Stimulated activated CD4-positive, alpha-beta T cell treated with anti-CD3 and anti-CD28 coated beads, Interleukin-2, amount 100 ng/mL, for 4 hours (primary cell): ENCODE measurements at places on chromosomes 6 and 20.
A peak's percentile ranks its signal among the peaks of the same experiment; 100 is the strongest.

- no peak for DNase-seq
Measured at GRCh38 chr6:3226481-3227362, 731 bp downstream of the TUBB2B start.

DNA sequence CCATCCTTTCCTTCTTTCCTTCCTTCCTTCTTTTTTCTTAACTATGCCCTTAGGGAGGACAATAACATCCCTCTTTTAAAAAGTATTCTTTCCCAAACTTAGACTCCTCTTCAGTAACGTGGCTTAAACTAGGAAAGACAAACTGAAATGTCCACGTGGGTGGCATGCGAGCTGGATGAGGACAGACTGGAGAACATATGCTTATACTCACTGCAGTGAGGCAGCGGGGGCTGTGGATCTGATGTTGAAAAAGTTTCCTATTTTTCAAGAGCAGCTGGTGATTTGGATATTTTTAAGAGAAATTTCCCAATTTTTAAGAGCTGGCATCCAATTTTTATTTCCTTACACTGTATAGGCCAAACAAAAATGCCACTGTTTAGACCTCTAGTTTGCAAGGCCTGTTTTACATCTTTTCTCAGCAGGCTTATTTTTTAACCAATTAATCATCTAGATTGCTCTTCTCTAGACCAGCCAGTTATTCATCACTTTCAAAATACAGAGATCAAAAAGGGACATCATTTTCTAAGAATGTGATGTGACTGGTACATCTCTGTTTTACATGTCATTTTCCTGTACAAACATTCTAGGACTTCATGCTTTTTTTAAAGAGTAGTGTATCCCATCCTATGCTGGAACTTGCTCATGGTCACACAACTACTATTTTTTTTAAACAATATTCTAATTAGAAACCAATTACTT is 226.5 kb downstream of the BTBD9 start:
- DNase-seq: no peak

GRCh38 chr6:20211037-20211940 is 980 bp downstream of the MBOAT1 start:
- no peak for DNase-seq

DNA sequence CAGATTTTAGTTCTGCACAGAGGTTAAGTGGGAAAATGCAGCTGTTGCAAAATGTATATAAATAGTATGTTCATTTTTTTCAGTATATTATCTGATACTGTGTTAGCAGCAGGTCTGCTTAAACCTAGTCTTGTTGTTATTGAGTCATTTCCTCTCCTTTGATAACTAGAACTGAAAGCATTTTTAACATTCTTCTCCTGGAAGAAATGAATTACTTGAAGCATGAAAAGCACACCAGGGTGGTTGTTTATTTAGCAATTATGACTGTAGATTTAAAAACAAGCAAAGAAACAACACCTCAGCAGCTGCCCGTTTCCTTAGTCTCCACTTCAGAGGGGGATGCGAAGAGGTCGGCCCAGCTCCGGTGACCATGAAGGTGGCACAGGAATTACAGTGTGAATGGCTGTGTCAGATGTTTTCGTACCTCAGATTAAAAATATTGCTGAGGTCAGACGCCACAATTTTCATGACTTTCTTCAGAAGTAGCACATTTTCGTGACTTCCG is 53.5 kb downstream of the GOPC start:
- DNase-seq: no peak

DNA sequence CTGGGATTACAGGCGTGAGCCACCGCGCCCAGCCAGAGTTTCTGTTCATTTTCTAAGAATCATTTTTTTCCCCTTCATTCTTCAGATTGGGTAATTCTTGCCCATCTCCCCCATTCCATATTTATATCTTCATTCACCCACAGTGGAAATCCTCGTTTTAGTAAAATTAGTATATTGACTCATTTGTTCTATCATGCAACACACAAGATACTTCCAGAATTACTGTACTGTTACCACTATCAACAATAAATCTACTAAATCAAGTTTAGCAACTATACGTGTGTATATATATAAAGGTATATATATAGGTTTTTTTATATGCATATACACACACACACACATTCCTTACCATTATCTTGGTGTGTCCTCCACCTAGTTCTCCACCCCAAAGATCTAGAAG is 41.2 kb upstream of the KCNG1 start:
- no peak for DNase-seq

DNA sequence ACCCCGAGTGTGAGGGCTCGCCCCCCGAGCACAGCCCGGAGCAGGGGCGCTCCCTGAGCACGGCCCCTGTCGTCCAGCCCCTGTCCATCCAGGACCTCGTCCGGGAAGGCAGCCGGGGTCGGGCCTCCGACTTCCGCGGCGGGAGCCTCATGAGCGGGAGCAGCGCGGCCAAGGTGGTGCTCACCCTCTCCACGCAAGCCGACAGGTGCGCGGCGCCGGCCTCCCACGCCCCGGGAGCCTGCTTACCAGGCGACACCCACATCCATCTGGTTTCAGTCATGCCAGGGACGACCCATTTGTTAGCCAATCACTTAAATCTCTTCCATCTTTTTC is 73.5 kb upstream of the PBOV1 start:
- no peak for DNase-seq

GRCh38 chr6:16238963-16239797 is 793 bp downstream of the GMPR start:
- no peak for DNase-seq

DNA sequence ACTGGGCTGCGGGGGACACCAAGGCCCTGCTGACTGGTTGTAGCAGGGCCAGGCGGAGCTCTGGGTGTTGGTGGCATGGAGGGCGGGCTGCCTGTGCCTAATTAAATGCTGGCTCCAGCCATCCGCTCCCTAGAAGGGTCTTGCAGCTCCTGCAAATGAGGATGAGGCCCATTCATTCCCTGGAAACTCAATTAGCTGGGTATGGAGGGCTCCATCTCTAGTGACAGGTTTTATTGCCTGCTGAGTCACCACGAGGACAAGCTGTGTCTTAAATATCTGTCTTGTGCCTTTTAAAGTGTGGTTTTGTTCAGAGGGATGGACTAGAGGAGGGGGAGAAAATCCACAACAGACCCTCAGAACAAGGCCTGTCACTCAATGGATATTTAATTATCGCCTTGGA is 60.9 kb downstream of the SULF2 start:
- no peak for DNase-seq

GRCh38 chr6:21284166-21284565 is 309.4 kb upstream of the SOX4 start:
- no peak for DNase-seq

- DNase-seq: no peak
Measured at GRCh38 chr6:11868392-11868791, 89.8 kb upstream of the ADTRP start.

- DNase-seq: no peak
Measured at GRCh38 chr6:117008618-117009017, 131.6 kb downstream of the RFX6 start.

DNA sequence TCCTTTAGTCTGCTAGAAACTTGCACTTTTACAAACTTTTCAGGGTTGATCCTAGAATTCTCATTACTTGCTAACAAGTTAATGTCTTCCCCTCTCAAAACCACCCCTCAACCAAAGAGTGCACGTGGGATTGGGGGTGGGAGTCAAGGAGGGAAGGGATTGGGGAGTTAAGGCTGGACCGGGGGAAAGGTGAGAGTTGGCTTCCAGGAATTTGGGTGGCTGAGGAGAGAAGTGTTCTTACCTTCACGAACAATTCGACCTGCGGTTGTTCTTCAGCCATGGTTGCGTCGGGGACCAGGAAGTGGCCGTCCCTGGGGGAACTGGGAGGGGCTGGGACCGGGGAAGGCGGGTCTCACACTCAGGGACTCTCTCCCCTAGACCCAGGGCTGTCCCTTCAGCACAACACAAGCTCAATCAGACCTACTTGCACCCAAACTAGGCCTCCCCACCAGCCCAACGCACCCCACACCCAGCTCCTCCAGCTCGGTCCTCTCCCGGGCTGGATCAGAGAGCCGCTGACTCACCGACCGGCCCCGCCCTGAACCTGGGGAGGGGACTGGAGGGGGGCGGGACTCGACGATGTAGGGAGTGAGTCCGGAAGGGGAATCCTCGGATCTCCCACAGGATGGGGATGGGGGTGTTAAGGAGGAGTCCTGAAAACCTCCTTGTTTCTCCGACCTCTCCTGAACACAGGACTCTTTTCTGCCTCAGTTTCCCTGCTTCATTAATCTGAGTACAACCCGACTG is at the start of gene CLIC1:
Gene CLIC1 (minus strand): TSS at position 510 of the 747 bp plus-strand sequence. CDS start 230 bp downstream, at position 280.
- DNase-seq: peak; percentile 76

DNA sequence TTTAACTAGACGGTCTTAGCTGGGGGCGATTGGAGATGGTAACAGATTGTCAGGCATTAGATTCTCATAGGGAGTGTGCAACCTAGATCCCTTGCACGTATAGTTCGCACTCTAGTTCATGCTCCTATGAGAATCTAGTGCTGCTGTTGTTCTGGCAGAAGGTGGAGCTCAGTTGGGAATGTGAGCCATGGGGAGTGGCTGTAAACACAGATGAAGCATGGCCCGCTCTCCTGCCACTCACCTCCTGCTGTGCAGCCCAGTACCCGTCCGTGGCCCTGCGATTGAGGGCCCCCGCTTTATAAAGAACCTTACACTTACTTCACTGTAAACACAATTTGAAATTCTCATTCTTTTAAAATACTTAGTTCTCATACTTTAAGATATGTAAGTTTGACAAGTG is 339.4 kb downstream of the CDH26 start:
- no peak for DNase-seq

DNA sequence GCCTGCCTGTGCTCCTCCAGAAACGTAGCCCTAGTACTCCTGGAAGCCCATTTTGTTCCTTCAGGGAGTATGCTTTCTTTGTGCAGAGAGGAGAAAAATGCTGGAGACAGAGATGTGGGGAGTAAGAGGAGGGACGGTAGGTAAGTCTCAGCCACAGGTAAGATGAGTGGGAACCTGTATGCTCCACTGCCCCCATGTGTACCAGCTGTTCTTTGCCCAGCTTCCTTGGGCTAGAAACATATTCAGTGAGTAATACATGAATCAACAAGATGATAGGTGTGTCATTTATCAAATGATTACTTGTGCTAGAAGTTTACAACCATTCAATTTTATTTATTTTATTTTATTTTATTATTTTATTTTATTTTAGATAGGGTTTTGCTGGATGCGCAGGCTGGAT is 13.6 kb upstream of the CEP85L start:
- no peak for DNase-seq

DNA sequence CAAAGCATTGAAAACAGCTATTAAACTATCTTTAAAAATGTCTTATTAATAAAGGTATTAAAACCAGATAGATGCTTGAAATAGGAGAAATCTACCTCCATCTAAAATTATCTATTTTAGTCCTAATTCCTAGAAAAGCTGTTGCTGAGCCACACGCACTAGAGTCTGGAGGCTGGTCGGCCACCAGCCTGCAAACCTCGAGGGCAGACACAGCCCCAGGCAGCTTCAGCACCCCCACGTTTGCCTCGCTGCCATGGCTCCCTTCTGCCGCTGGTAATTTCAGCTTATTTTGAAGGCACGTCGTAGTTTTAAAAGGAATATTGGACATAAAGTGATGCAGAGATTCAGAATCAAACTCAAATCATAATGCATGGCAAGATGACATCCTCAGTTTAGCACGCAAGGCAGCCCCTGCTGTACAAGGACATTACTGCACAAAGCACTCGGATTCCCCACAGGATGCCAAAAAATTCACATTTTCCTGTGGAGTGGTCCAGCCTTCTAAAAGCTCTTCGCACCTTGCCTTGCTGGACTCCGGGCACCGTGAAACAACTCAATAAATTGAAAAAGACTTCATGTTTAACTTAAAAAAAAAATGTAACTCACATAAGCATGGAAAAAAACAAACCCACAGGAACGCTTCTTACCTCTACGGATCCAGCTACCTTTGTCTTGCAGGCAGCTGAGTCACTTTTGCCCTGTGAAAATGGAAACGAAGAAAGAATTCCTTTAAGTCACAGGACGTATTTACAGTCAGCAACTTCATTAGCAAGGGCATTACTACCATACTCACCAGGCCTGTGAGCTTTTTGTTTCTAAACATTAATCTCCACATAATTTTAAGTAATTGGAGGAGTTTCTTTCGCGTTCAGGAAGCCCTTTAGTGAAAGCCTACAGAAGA is 143.4 kb upstream of the RPS6KA2 start:
- DNase-seq: no peak

DNA sequence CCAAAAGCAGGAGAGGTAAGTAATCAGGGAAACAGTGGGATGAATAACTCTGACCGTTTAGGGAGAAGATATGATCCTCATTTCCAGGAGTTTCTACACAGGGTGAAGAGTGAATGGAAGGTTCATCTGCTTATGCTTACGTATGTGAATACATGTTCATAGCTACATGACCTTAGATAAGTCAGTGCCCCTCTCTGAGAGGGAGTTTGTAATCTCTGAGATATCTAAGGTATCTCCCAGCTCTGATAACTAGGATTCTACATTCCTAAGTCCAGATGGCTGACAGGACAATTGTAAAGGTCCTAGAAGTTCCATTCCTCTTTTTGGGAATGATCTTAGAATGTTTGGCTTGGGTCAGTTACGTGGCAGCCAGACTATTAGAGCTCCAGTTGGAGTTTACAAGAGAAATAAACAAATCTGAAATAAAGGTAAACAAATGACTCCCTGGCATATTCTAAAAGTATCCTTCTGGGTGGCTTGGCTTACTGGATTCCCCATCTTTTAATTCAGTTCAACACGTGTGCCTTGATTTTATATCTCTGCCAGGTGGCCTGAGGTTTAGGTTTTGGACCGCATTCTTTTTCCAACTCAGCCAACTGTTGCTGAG is 15.8 kb downstream of the PROCR start:
- no peak for DNase-seq

GRCh38 chr6:117483004-117483644 is 650 bp downstream of the DCBLD1 start:
- DNase-seq: no peak

- no peak for DNase-seq
Measured at GRCh38 chr6:137391061-137391814, 103.0 kb downstream of the OLIG3 start.

GRCh38 chr6:41976794-41977484 is 35.3 kb upstream of the CCND3 start:
- DNase-seq: peak; percentile 30

GRCh38 chr20:63765902-63766301 is 26.3 kb downstream of the SLC2A4RG start:
- DNase-seq: no peak

DNA sequence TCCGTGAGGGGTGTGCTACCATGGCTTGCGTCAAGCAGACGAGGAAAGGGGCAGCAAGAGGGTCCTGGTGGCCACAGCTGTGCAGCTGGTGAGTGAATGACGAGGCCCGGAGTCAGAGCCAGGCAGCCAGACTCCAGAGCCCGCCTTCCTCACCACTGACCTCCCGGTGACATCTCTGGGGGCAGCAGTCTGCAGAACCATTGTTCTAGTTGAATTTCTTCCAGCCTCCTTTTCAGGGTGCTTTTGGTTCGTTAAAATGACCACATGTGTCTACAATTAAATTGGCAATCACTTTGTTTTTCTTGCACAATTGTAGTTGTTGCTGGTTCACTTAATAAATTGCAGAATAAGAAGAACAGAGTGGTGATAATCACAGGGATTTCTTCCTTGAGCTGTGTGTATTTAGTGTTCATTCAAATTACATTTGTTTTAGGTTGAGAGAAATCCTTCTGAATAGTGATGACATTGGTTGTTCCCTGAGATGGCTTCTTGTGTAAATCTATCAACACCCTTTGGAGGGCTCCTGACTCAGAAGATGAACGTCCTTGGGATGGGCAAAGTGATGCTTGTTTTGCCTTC is 96.4 kb downstream of the TULP4 start:
- no peak for DNase-seq

- DNase-seq: no peak
Measured at GRCh38 chr6:148550569-148550968, 196.3 kb upstream of the UST start.

GRCh38 chr20:24017458-24017755 is 28.8 kb upstream of the GGTLC1 start:
- no peak for DNase-seq
